ENCODE measurements at places on chromosomes 6 and 20.

- no peak for DNase-seq
Observed at GRCh38 chr6:80186082-80186481, 79.6 kb downstream of the BCKDHB start.

DNA sequence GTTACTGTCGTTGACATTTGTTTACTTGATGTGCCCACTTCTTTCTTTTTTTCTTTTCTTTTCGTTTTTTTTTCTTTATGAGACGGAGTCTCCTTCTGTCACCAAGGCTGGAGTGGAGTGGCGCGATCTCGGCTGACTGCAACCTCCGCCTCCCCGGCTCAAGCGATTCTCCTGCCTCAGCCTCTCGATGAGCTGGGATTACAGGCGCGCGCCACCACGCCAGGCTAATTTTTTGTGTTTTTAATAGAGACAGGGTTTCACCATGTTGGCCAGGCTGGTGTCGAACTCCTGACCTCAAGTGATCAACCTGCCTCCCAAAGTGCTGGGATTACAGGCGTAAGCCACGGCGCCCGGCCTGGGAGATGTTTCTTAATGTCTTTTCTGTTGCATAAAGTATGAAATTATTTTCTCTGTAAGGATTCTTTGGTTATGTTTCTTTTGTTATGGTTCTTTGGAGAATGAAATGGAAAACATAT lies 33.3 kb upstream of the PRSS16 start:
- DNase-seq = no peak

- no peak for DNase-seq
Observed at GRCh38 chr20:39850246-39850645, 838.8 kb downstream of the MAFB start.

DNA sequence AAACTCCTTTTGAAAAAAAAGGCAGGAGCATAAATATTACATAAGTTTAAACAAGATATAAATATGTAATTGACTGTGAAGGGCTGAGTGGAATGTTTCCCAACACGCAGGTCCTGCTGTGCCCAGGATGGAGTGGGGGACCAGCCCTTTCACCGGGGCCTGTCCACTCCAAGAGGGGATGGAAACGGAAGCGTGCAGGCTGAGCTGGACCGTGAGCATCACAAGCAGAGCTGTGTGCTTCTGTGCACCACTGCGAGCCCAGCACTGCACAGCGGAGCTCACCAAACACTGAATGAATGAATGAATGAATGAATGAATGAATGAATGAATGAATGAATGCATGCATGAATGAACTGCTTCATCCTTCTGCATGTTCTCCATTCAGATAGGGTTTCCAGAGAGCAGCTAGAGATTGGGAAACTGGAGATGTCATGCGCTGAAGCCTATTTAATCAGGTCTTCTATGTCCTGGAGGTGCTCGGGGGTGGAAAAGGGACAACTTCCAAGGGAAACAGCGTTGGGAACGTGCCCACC lies 157.7 kb downstream of the ANKRD60 start:
- DNase-seq = no peak

GRCh38 chr6:36780442-36781177 lies 58.6 kb downstream of the CPNE5 start:
- no peak for DNase-seq

- no peak for DNase-seq
Observed at GRCh38 chr6:157555455-157556143, 174.6 kb downstream of the ZDHHC14 start.

- DNase-seq = no peak
Observed at GRCh38 chr6:95819939-95820338, 195.8 kb upstream of the FUT9 start.

GRCh38 chr20:16477632-16478031 lies 95.6 kb downstream of the KIF16B start:
- DNase-seq = no peak

DNA sequence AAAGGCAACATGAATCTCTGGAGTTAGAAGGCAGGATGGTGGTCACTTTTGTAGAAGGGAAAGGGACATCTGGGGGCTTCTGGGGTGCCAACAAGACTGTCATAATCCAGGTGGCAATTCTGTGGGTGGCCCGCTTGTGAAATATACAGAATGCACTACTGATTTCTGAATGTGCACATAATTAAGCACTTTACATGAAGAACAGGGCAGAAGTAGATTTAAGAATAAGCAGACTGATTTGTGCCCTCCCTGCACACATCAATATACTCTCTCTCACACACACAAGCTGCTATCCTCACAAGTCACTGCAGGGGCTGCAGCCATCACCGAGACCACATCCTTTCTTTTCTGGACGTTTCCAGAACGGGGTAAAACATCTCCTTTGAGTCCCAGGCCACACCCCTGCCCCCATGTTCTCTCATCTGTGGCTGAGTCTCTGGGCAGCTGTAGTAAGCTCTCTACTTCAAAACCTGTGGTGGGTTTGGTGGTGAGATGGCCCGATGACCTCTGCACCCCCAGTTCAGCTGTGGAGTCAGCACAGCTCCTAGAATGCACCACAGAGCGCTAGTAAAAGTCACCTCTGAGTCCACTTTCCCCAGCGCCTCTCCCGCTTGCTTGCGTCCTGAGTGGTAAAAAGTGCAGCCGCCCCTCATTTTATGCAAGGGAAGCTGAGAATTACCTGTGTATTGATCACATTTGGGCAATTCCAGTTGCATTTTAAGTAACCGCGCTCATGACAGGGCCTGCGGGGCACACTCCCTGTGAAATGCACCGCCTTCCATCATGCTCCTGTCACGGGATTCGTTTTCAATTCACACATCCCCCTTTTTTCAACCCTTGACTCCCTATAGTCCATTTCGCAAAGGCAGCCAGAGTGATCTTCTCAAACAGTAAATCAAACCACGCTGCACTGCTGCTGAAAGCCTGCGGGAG lies 115.5 kb downstream of the NFATC2 start:
- DNase-seq = no peak

GRCh38 chr6:29603930-29604329 lies 19.0 kb downstream of the OR2H2 start:
- DNase-seq = no peak

DNA sequence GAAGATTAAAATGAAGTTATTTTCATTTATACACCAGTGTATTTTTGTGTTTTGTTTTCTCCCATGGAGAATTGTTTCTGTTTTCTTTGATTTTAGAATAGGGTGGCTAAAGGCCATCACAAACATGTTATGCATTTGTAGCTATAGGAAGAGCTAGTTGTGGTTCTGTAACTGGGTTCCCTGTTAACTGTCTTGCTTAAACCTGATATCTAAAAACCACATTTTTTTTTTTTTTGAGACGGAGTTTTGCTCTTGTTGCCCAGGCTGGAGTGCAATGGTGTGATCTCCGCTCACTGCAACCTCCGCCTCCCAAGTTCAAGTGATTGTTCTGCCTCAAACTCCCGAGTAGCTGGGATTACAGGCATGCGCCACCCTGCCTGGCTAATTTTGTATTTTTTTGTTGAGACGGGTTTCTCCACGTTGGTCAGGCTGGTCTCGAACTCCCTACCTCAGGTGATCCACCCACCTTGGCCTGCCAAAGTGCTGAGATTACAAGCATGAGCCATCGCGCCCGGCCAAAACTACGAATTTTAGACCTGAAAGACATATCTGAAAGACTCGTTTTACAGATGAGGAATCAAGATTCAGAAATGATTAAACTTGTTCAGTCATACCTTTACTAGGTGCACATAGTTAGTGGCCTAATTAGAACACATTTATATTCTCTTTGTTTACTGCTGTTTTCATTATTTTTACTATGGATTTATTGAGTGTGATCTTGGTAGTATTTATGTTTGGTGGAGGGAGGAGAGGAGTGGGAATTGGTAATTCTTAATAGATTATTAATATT lies 18.0 kb downstream of the SCAF8 start:
- DNase-seq = no peak

GRCh38 chr6:47634210-47635047 lies 64.0 kb upstream of the ADGRF4 start:
- DNase-seq = no peak

Measured in progenitor cell of endocrine pancreas (in vitro differentiated cells).